ENCODE measurements at places on chromosomes 2 and 18.
A peak's percentile ranks its signal among the peaks of the same experiment; 100 is the strongest.

GRCh38 chr2:80573950-80574349 lies 269.4 kb upstream of the LRRTM1 start:
- no peak for DNase-seq

- DNase-seq: no peak
Observed at GRCh38 chr18:29711932-29712331, 1330.6 kb downstream of the DSC3 start.

DNA sequence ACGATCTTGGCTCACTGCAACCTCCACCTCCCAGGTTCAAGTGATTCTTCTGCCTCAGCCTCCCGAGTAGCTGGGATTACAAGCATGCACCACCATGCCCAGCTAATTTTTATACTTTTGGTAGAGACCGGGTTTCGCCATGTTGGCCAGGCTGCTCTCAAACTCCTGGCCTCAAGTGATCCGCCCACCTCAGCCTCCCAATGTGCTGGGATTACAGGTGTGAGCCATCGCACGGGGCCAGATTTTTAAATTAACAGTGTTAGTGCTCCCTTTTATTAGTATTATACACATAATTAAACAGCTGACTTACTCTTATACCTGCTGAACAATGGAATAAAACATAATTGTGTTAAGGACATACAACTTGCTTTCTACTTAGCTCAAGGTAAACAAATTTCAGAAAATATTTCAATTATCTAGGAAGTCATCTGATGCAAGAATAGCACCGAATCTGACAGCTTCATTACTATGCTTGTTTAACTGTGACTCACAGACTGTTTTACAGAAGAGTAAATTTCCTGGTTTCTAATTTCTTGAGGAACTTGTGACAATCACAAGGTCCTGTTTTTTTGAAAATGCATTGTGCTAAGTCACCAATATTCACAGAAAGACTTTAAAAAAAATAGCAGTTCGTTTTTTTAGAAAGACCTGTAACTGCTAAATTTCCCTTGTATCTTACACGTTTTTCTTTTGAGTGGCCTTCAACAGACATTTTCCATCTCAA lies 51.2 kb downstream of the SPIRE1 start:
- DNase-seq: no peak

DNA sequence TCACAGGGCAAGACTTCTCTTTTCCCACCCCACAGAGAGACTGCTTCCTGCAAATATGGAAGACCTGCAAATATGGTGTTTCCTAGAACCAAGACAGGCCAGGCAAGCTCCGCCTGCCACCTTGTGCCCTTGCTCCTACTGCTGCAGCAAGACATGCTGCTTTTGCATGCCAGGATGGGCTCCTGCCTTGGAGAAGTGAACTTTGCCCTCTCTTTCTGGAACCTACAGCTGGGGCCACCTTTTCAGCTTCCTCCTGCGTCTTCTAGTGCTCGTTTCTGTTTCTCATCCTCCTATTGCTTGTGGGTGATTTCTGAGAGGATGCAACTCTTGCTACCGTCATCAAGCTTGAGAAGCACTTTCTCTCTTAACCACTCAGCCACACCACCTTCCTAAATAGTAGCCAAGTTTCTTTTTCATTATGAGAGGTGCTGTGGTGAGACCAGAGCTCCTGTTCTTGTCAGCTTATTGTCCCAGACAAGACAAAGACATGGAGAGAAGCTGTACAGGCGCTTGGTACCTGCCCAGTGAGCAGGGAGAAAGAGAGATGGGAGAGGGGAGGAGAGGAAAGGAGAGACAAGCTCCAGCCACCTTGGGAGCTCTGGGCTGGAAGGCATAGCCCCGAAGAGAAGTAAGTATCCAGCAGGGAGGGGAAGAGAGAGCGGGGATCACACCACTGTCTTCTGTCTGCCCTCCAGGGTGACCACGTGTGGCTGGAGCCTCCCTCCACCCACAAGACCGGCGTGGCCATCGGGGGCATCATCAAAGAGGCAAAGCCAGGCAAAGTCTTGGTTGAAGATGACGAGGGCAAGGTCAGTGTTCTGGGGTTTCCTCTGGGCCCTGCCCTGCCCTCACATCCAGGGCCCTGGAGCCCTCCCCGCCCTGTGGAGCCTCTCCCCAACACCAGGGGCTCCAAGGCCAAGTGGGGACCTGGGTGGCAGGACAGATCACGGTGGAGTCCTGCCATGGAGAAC lies 28.3 kb downstream of the MYO7B start:
- DNase-seq: no peak

DNA sequence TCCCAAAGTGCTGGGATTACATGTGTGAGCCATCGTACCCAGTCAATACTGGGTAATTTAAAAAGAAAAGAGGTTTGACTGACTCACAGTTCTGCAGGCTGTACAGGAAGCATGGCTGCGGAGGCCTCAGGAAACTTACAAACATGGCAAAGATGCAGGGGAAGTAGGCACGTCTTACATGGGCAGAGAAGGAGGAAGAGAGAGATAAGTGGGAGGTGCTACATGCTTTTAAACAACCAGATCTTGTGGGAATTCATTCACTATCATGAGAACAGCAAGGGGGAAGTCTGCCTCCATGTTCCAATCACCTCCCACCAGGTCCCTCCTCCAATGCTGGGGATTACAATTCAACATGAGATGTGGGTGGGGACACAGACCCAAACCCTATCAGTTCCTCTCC lies 192.5 kb downstream of the ATAD2B start:
- no peak for DNase-seq

DNA sequence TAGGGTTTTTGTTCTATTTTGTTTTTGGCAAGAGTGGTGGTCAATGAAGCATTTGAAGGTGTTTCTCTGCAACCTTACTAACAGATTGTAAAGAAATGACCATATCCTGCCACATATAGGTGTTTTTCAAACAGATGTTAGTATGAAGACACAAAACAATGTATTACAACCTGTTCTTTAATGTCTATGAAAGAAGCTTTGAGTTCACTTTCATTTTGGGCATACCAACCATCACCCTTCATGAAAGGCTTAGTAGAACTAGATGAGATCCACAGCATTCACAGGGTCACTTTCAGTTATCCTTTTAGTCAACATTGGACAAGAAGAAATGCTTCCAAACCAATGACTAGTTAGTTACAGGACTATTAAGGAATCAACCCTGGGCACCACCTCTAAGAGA lies 95.1 kb downstream of the EHBP1 start:
- DNase-seq: no peak

- peak; percentile 2 for DNase-seq
Observed at GRCh38 chr2:179186126-179186525, 78.5 kb downstream of the SESTD1 start.

DNA sequence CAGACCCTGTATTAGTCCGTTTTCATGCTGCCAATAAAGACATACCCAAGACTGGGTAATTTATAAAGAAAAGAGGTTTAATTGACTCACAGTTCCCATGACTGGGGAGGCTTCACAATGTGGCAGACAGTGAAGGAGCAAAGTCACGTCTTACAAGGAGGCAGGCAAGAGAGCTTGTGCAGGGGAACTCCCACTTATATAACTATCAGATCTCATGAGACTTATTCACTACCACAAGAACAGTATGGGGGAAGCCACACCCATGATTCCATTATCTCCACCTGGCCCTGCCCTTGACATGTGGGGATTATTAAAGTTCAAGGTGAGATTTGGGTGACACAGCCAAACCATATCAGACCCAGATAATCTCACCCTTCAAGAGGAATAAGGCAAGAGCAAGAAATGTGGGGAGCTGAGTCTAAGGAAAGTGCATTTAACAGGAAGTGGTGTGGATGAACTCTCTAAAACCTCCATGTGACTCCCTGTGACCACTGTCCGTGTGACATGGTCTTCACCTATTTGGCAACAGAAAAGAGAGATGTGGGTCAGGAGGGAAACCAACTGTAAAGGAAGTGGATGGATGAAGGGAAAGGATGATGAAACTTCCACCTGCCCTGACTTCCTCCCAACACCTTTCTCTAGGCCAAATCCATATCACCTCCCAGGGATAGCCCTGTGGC lies 110.6 kb downstream of the ATL2 start:
- no peak for DNase-seq

DNA sequence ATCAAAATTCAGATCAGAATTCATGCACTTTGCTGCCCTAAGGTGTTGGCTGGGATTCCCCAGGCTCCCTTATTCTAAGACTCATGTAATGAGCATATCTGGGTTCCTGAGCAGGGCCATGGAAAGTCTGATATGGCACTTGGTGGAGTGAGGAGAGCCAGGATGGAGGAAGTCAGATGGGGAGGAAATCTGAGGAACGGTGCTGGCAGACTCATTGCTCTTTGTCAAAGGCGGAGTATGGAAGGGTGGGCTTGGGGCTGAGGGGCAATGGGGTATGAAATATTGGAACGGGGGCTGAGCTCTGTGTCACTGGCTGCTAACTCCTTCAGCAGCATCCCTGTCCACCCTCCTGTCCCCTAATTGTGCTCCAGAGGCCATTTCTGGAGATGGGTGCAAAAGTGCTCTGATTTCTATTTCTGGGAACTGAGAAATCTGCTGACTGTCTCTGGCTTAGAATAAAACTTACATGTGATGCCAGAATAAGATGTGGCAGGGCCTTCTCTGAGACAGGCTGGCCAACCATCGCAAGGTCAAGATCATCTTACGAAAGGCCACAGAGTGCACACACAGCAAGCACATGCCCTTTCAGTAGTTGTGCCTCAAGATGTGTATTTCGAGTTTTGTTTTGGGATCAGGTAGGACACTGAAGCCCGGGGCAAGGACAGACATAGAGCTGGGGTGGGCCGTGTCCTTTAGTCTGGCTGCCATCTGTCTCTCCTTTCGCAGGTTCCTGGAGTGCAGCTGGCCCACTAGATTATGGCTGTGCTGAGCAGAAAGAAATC lies 480.0 kb upstream of the HS6ST1 start:
- DNase-seq: no peak

DNA sequence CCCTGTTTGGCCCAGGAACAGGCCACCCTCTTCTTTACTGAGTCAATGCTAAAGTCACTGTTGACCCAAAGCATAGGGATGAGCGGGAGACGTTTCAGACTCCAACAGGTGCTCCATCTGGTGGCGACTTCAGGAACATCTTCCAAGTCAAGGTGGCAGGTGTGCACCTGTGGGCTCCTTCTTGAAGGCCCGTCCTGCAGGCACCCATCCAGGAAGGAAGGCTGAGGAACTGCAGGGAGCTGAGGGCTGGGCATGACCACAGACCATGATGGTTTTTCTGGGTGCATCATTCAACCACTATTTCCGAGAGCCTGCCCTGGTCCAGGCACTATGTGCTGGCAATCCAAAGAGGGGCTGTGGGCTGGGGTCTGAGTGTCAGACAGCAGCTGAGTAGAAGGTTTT lies 142.8 kb downstream of the NDUFA10 start:
- no peak for DNase-seq

DNA sequence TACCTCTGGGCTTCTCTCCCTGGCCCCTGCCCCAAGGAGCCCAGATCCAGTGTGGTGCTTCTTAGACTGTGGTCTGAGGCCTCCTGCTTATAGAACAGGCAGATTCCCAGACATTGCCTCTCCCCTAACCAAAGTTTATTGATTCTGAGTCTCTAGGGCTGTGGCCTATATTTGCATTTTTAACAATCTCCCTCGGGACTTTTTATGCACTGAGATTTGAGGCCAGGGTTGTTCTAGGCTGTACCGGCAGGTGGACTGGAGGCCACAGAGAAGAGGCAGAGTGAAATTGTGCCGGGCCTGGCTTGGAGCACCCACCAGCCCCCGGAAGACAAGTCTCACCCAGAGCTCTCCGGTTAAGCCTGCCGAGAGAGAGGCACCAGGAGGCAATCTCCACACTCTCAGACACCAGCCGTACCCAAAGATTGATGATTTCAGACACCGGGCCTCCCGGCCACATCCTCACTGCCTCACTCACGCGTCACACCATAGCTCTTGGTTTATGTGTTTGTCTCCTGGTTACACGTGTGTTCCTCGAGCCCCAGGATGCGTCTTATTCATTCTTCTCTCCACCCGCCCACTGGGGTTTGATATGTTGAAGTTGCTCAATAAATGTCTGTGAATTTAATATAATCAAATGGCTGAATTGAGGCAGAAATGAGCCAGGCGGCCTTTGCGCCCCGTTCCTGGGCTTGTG lies 203.7 kb downstream of the KLHL29 start:
- DNase-seq: no peak

GRCh38 chr2:1675633-1676032 lies 68.7 kb downstream of the PXDN start:
- DNase-seq: peak; percentile 96

GRCh38 chr18:32930695-32931301 lies 158.0 kb upstream of the KLHL14 start:
- no peak for DNase-seq

DNA sequence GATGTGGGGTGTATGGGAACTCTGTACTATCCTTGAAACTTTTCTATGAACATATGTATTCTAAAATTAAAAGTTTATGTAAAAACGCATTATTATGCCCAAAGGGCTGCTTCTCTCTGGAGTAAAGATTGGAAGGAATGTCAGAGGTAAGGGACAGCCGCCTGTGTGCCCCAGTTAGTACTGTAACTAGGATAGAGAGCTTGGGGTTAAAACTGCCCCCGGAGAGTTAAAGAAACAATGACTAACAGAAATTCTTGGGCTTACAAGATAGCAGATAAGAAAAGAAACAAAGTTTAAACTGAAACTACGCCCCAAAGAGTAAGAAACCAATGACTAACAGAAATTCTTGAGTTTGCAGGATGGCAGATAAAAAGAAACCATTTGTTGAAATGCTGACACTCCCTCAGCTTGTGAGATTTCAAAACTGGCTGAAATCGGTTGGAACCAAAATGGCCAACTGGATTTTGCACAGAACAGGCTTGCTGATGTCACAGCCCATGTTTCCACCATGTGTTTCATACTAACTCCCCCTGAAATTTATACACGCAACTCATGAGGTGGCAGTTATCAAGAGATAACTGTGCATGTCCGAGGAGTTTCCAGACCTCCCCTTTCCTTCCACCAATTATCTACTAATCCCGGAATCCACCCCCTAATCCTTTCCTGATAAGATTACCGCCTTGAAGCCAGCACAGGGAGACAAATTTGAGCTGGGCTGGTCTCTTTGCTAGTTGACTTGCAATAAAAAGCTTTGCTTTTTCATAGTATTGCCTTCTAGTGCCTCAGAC lies 8.7 kb upstream of the TXNDC2 start:
- DNase-seq: peak; percentile 63

DNA sequence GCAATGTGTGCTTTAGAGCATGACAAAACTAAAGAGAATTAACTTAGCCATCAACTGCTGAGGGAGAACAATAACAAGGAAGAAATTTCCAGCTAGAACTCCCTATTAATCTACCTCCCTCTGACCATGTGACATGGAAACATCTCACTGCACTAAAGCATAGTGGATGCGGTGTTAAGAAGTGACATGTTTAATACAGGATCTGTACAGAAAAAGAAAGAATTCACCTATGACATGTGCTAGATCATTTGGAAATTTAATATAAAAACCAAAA lies 202.3 kb upstream of the KLHL14 start:
- no peak for DNase-seq

Data from hepatic stellate cell (primary cell).